ENCODE measurements at places on chromosomes 2 and 18.

- DNase-seq: no peak
These were observed 198.2 kb downstream of the TGIF1 start for GRCh38 chr18:3648200-3648599.

GRCh38 chr2:24515831-24516230, 24.8 kb downstream of the NCOA1 start:
- no peak for DNase-seq

GRCh38 chr2:102703748-102704147, 58.1 kb upstream of the TMEM182 start:
- no peak for DNase-seq

- no peak for DNase-seq
These were observed 54.7 kb downstream of the EML4 start for GRCh38 chr2:42223855-42224268.

GRCh38 chr2:237542001-237542704, 24.2 kb upstream of the PRLH start:
- no peak for DNase-seq

DNA sequence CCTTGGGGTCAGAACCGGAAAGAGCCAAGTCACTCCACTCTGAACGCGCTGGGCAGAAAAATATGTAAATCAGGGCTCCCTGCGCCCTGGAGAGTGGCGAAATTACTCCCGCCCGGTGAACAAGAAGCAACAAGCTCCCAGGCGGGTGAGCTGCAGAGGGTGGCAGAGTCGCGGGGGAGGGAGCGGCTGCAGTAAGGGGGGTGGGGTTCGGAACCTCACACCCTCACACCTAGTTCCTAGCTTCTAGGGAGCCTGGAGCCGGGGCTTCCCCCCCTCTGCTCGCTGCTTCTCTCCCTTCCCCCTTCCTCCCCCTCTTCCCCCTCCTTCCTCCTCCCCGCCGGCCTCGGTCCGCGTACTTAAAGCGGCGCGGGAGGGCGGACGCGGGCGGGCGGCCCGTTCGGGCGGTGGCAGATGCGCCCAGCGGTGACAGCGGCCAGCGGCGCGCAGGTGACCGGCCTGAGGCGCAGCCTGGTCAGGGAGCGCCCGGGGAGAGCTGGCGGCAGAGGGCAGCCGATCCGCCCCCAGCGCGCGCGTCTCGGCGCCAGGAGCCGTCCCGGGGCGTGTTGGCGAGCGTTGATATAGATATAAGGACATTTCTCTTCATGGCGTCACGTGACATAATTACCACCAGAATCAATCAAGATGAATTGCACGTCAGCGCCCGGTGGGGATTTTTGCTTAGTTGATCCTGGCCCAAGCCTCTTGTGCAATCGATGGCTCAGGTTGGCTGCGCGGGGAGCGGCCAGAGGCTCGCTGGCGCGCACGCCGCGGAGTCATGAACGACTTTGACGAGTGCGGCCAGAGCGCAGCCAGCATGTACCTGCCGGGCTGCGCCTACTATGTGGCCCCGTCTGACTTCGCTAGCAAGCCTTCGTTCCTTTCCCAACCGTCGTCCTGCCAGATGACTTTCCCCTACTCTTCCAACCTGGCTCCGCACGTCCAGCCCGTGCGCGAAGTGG, at the start of gene HOXD11:
Gene HOXD11 (plus strand): TSS at position 700 of the 959 bp plus-strand sequence. CDS start 76 bp downstream, at position 776.
- no peak for DNase-seq

- DNase-seq: no peak
These were observed 48.5 kb upstream of the ASPRV1 start for GRCh38 chr2:70009762-70010575.

GRCh38 chr2:106109675-106110424, 84.3 kb downstream of the UXS1 start:
- no peak for DNase-seq

- DNase-seq: no peak
These were observed 80.0 kb downstream of the TWIST2 start for GRCh38 chr2:238927746-238928519.

DNA sequence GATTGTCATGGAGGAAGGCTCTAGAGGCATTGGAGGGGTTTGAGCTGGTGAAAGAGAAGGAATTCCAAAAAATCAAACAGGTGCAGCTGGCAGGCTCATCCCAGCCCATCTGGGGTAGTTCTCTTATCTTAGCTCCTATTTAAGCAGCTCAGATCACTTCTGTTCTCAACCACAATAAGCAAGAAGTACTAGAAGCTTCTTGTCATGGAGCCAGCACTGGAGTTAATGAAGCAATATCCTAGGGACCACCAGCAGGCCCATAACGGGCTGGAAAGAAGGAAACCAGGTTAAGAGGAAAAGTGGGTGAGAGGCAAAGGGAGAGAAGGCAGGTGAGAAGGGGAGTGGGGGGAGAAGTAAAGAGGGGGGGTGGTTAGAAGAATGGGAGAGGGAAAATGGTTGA, 100.7 kb upstream of the ZFP36L2 start:
- DNase-seq: no peak

- DNase-seq: no peak
These were observed 35.0 kb downstream of the TTC32 start for GRCh38 chr2:19866771-19867170.

- DNase-seq: no peak
These were observed 213.2 kb downstream of the NDUFA10 start for GRCh38 chr2:239811806-239812560.

GRCh38 chr2:176111309-176111663, 4.2 kb downstream of the HOXD11 start:
- no peak for DNase-seq

GRCh38 chr2:24850944-24851343, 57.7 kb downstream of the CENPO start:
- no peak for DNase-seq

DNA sequence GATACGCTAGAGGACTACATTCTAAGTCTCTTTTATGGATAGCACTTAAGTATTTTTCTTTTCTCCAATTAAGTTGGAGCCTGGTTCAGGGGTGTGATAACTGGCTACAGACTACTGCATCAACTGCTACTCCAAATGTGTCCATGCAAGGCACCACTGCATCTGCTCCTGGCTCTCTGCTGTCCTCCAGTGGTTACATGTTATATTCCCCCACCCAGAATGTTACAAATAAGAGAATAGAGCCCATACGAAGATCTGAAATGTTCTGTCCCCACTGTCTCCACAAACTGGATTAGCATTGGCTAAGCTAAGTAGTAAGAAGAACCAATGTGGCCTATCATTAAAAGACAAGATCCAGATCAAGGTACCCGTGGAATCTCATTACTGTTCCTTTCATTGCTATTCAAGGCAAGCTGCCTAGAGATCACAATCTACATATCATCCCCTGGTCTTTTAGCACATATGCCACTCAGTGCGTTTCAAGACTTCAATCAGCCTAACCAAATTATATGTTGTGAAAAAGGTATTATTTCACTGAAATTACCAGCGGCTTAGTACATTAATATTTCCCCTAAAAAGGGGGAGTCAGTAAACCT, 308.3 kb upstream of the SLC8A1 start:
- DNase-seq: no peak

DNA sequence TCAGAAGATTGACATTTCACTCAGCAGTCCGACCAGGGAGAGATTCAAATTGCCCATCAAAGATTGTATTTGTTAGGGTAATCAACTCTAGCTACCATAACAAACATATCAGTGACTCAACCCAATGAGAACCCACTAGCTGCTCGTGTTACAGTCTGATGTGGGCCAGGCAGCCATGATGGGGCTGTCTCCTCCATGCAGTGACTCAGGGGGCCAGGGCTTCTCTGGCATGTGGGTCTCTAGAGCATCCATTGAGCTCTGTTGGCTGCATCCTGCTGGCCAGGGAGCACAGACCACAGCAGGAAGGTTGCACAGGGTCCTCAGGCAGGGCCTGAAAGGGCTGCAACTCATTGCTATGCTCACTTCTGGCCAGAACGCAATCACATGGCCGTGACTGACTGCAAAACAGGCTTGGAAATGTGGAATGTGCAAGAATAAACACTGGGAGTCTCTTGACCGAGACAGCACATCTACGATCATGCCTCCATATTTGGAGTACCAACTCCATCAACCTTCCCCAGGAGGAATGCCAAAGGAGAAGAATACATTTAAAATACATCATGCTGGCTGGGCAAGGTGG, 216.8 kb downstream of the EIPR1 start:
- DNase-seq: no peak

- no peak for DNase-seq
These were observed 29.2 kb downstream of the ATP6V1C2 start for GRCh38 chr2:10750610-10751009.

GRCh38 chr18:13570856-13571495, 155.4 kb downstream of the FAM210A start:
- no peak for DNase-seq

GRCh38 chr18:71116535-71116934, 827.7 kb downstream of the SOCS6 start:
- DNase-seq: no peak

DNA sequence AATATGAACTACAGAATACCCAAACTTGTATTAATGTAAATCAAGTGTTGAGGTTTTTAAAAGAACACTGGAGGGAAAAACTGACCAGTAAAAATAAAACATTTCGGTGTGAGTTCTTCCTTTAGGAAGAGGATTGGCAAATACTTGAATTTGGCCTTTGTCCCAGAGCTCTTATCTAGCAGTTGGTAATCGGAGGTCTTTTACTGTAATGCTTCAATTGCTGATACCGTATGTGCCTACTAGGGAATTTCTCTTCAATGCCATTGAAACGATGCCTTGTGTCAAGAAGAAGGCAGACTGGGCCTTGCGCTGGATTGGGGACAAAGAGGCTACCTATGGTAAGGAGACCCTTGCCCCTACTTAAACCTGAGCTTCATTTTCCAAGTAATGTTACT, 4.1 kb downstream of the RRM2 start:
- DNase-seq: no peak

GRCh38 chr18:63158012-63158631, 161.4 kb downstream of the BCL2 start:
- DNase-seq: no peak

GRCh38 chr2:51846018-51846417, 814.1 kb upstream of the NRXN1 start:
- no peak for DNase-seq

- DNase-seq: no peak
These were observed 61.4 kb downstream of the SLC4A3 start for GRCh38 chr2:219688560-219689445.

DNA sequence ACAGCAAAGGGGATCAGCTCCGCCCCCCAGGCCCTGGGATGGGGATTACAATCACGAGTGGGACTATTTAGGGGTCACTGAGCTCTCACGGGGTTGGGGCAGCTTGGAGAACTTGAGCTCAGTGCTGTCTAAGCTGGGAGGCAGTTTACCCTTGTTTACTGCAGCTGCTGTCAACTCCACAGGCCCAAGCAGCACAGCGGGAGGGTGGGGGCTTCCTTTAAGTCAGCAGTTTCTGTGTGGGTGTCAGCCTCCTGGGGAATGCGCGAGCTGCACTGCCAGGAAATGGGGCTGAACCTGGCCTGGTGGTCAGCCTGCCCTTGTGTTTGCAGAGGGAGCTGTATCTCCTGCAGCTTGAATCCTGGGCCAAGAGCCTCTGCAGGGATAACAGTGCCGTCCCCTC, 29.8 kb downstream of the TOGARAM2 start:
- DNase-seq: no peak

GRCh38 chr18:6476190-6476589, 61.5 kb upstream of the L3MBTL4 start:
- no peak for DNase-seq

DNA sequence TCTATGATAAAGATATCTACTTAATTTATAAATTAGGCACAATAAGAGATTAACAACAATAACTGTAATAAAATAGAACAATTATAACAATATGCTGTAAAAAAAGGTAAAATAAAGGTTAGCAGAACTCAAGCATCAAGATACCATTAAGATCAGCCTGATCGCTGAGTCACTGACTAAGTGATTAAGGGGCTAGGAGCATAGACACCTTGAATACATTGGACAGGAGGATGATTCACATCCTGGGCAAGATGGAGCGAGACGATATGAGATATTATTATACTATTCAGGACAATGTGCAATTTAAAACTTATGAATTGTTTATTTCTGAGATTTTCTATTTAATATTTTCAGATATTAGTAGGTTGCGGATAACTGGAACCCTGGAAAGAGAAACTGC, 1277.8 kb upstream of the ZEB2 start:
- no peak for DNase-seq

DNA sequence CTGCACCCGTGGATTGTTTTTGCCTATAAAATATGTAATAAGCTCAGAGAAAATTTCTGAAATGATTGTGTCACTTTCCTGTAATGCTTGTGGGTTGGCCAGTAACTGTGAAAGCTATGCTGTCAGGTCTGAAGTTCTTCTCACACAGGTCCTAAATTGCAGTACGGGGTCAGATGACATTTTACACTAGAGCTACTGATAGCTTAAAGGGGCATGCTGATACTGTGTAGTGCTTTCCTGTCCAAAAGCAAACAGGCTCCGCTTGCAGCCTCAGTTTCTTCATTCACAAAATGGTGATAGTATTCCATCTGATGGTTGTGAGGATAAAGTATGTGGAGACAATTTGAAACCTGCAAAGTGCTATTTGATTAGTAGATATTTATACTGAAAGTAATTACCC, 7.6 kb upstream of the FARSB start:
- DNase-seq: no peak

GRCh38 chr18:434410-434809, 66.1 kb downstream of the COLEC12 start:
- no peak for DNase-seq

- DNase-seq: no peak
These were observed 142.0 kb downstream of the ACTR3 start for GRCh38 chr2:114031605-114032505.

DNA sequence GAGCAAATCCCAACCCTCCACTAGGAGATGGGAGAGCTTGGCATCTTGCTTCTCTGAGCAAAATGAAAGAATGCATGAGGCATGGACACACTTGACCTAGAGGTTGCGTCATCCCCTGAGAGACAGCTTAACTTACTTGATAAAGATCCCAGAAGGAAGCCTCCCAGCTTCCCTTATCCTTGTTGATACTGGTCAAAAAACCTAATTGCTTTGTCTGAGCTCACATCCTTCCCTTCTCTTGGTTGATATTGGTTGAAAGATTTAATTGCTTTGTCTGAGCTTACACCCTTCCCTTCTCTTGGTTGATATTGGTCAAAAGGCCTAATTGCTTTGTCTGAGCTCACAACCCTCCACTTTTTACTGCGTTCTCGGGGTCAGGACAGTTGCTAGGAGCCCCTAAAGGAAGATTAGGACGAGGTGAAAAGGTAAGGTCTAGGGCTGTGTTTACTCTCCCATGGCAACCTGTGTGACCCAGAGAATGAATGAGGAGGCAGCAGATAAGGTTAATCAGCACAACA, 12.2 kb upstream of the BOD1L2 start:
- no peak for DNase-seq

DNA sequence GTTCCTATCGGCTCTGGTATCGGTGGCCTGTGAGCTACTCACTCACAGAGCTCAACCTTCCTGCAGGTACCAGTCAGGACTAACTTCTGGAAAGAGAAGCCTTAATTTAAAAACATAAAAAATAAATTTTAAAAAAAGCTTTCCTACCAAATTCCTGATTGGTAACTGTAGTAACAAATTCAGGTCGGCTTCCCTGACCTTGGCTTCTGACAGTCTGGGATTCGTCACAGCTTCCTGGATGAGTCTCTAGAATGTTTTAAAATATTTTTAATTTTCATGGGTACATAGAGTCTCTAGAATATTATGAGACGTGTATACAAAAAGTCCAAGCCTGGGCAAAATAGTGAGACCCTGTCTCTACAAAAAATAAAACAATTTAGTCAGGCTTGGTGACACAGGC, 45.0 kb upstream of the MTCL1 start:
- no peak for DNase-seq

- DNase-seq: no peak
These were observed 40.6 kb downstream of the NCK2 start for GRCh38 chr2:105785095-105785847.

- no peak for DNase-seq
These were observed 20.8 kb downstream of the DIPK1C start for GRCh38 chr18:74436158-74436769.

GRCh38 chr2:201313362-201313761, 43.8 kb downstream of the FLACC1 start:
- DNase-seq: no peak

Measured in activated CD8-positive, alpha-beta memory T cell treated with anti-CD3 and anti-CD28 coated beads for 48 hours (primary cell).